ENCODE measurements at places on chromosomes 5 and 9. TPM values are rescaled to one million over a fixed set of nuclear protein-coding genes. Genes with fewer than 3 reads are reported as not detected.

LAMC3 gene
- 7.7 TPM for total RNA-seq

CRB2 gene
- 0.07 TPM for total RNA-seq

PCDHB14 gene
- total RNA-seq: 0.27 TPM

GCNT1 gene
- total RNA-seq: 5.8 TPM

PRELID1 gene
- total RNA-seq: 223 TPM

APBA1 gene
- total RNA-seq: 0.20 TPM

CPEB4 gene
- total RNA-seq: 11.1 TPM

IFNB1 gene
- not detected for total RNA-seq

OXCT1 gene
- 28.1 TPM for total RNA-seq

AQP3 gene
- total RNA-seq: 5.5 TPM

ZNF454 gene
- 0.61 TPM for total RNA-seq

NR5A1 gene
- 0.64 TPM for total RNA-seq

GFI1B gene
- total RNA-seq: 0.20 TPM

LPCAT1 gene
- total RNA-seq: 75.0 TPM

INSL4 gene
- total RNA-seq: not detected

C5orf58 gene
- not detected for total RNA-seq

DBH gene
- not detected for total RNA-seq

IL5 gene
- not detected for total RNA-seq

HAVCR2 gene
- 0.07 TPM for total RNA-seq

GRCh38 chr5:68673106-68673822 lies 420.6 kb upstream of the SLC30A5 start:
- no peak for DNase-seq

GRCh38 chr5:40831346-40832210 lies 3.4 kb downstream of the RPL37 start:
- DNase-seq: no peak

- DNase-seq: no peak
Observed at GRCh38 chr9:105344283-105344682, 99.8 kb downstream of the SLC44A1 start.

- DNase-seq: no peak
Observed at GRCh38 chr5:179609834-179610108, 13.7 kb downstream of the HNRNPH1 start.

GRCh38 chr5:146836226-146836842 lies 42.2 kb downstream of the PPP2R2B start:
- no peak for DNase-seq

GRCh38 chr9:95286151-95286550 lies 31.4 kb downstream of the FANCC start:
- no peak for DNase-seq

GRCh38 chr9:133683586-133684120 lies 47.5 kb downstream of the DBH start:
- DNase-seq: no peak

- DNase-seq: no peak
Observed at GRCh38 chr9:71887362-71887761, 23.6 kb downstream of the ABHD17B start.

DNA sequence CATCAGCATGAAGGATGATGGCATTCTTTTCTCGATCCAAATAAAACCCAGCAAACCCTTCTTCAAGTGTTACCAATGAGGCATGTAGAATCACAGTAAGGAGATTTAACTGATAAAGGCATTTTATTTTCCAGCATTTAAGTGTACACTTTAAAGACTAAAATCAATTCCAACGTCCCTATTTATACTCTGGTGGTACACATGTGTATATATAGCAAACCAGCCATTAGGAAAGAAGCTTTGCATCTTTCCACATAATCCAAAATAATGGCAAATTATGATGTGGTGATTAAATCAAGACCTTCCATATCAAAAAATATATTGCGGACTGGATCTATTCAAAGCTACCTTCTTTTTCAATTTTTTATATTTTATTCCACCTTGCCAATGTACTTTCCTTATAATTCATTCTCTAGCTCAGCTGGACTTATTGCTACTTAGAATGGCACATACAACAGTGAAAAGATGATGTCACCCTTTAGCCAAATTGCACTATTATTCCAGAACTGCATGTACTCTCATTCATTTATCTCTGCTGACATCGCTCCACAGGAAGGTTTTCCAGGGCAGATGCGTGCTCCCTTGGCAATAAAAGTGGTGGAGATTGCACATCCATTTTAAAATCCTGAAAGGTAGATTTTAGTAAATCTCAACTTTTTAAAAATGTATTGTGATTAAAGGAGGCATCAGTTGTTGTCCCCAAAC lies 63.3 kb upstream of the SLC30A5 start:
- DNase-seq: no peak

GRCh38 chr9:101026824-101027223 lies 1.7 kb upstream of the PLPPR1 start:
- no peak for DNase-seq

GRCh38 chr5:136001466-136001981 lies 27.3 kb upstream of the TGFBI start:
- DNase-seq: no peak

GRCh38 chr5:94540856-94541494 lies 77.4 kb downstream of the KIAA0825 start:
- no peak for DNase-seq

- no peak for DNase-seq
Observed at GRCh38 chr5:135669416-135669815, 90.6 kb upstream of the CXCL14 start.

GRCh38 chr9:15430920-15431844 lies 8.5 kb downstream of the SNAPC3 start:
- DNase-seq: no peak

- DNase-seq: no peak
Observed at GRCh38 chr9:134267881-134268724, 58.2 kb upstream of the RXRA start.

- DNase-seq: no peak
Observed at GRCh38 chr5:7828269-7828668, 22.7 kb downstream of the CFAP90 start.

- no peak for DNase-seq
Observed at GRCh38 chr5:102834438-102834964, 79.4 kb downstream of the PAM start.

- no peak for DNase-seq
Observed at GRCh38 chr9:134666831-134667230, 25.2 kb downstream of the COL5A1 start.

DNA sequence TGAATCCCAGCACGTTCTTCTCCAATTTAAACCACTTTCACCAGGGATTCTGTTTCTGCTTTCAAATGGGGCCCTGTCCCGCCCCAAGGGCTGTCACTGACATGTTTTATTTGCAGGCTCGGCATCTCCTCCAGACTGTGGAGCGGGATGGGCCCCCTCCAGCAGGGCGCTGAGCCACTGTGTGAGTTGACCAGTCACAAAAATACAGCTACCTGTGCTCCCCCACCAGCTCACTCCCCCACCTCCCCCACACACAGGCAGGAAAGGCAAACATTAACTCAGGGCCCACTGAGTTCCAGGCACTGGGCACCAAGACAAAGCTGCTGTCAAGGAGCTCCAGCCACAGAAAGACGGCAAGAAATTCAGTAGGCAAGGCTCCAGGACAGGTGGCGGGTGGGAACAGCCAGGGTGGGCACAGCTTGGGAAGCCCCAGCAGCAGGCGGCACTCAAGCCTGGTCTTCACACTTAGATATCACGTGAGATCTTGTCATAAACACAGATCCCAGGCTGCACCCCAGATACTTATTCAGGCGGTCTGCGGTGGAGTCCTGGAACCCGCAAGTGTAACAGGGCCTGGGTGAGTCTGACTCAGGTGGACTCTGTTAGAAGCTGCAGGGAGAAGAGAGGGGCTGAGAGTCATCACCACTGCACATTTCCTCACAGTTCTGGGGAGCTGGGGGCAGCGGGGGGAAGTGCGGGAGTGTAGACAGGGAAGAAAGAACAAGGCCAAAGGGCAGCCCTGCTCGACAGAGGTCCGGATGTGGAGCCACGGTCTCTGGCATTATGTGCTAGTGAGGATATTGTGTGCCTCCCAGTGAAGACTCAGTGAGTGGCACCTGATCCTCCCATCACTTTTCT lies 44.7 kb downstream of the OR2V1 start:
- no peak for DNase-seq

- no peak for DNase-seq
Observed at GRCh38 chr5:78016863-78017529, 240.9 kb upstream of the TBCA start.

GRCh38 chr5:150081541-150082283 lies 4.6 kb downstream of the CSF1R start:
- DNase-seq: no peak

DNA sequence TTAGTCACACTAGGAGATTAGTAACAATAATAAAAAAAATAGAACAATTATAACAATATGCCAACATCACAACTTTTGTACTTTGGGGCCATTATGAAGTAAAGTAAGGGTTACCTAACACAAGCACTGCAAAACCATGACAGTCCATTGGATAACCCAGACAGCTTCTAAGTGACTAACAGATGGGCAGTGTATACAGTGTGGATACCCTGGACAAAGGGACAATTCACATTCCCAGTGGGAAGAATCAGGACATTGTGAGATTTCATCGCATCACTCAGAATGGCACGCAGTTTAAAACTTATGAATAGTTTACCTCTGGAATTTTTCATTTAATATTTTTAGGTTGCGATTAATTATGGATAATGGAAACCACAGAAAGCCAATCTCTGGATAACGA lies 45.6 kb upstream of the JADE2 start:
- DNase-seq: no peak

- DNase-seq: no peak
Observed at GRCh38 chr5:178941361-178941760, 363 bp downstream of the ZNF454 start.

- no peak for DNase-seq
Observed at GRCh38 chr5:38888041-38888440, 42.2 kb downstream of the OSMR start.

- DNase-seq: peak; percentile 2
Observed at GRCh38 chr5:168076561-168076991, 214.9 kb upstream of the WWC1 start.

DNA sequence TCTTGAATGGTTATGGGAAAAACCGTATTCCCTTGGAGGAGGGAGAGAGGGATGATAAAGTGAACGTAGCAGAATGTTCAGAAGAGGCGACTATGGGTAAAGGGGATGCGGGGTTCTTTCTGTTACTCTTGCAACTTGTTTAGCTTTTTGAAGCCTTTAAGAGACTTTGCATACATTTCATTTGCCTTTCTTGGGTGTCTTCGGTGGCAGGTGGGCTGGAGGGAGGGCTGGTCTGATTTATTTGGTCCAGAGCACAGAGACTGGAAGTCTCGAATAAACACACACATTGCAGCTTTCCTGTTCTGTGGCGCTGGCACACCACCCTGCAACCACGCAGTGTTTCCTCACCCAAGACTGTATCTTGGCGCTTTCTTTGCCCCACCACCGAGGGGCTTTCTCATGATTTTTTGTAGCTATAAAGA lies 23.2 kb downstream of the TTF1 start:
- no peak for DNase-seq

GRCh38 chr9:2790466-2790865 lies 53.4 kb downstream of the PUM3 start:
- DNase-seq: no peak

Data from HCT116 (cell line).